ENCODE measurements at places on chromosomes 1 and 21.

DNA sequence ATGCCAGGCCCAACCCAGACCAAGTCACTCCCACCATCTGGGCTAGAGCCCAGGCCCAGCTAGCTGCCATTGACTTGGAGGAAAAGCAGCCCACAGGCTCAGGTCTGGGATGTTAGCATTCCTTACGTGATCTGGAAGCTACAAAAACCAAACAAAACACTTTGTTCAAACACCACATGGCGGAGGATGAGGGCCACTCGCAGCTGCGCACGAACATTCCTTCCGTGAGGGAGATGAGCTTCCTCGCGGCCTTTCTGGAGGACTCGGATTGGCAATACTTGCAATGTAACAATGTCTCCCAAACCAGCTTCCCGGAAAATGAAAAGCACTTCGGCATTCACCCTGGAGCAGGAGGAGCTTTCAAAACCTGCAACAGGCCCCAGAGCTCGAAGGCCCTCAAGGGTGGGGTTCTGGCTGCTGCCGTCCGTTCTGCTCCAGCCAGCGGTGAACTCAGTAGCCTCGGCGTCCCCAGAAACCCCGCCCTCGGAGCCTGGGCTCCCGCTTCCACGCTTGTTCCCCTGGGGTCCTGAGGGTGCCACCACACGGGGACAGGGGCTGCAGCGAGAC, 40.5 kb downstream of the COL6A1 start:
- DNase-seq: no peak

DNA sequence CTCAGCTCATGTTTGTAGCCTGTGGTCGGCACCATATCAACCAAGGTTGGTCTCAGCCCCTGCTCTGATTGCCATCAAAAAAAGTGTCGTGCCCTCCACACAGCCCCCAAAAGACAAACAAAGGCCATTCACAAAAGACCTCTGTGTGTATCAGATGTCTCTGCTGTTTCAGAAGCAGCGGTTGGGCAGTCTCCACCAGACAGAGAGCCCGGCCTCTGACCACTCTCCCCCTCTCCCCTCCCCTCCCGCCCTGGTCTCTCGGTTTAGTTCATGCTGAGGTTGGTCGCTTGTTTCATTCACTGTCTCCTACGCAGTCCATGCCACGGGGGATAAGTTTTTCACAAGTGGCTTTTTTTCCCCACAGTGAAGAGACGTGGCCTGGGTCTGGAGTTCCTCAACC, 27.1 kb downstream of the ACTA1 start:
- no peak for DNase-seq

GRCh38 chr1:115980998-115981993, 5.0 kb downstream of the SLC22A15 start:
- no peak for DNase-seq

DNA sequence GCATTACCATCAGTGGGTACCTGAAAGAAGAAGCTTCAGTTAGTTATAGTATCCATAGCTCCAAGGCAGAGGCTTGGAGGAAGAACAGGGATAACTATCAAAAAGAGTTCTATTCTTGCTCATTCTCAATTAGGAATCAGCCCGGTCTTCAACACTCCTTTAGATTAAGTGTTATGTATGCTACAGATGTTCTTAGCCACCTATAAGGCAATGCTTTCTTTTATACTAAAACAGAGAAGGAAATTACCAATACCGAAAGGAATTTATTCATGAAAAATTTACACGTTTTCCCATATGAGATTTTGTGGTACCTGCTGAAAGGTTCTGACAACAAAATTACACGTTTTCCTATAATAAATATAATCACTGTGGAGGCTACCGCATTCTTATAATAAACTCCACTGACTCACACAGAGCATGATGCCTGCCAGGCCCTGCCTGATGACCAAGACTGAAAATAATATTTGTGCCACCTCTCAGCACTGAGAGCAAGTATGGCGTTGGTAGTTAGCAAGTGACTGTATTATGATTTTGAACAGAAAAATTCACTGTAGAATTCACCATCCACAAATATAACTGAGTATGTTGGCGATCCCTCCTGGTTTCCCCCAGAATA, 58.3 kb downstream of the APP start:
- no peak for DNase-seq

DNA sequence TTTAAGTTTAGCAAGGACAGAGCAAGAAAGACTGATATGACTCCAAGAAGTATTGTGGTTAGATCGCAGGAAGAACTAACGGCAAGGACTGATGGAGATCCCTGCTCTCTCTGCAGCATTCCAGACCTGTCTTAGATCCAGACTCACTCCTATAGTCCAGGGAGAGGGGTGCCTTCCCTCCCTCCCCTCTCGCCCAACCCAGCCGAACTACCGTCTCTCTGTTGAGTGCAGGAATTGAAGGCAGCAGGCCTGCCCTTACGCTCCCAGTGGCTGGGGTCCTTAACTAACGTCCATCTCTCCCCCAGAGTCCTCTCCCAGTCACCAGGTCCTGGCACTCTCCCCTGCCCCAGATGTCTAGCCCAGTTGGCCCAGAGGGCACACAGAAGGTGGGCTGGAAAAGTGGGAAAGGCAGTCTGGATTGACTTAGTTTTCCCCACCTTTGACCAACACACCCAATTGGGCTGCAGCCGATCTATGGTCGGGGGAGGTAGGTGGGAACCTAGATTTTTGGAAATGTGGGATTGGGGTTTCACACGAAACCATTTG, 1.1 kb downstream of the CRABP2 start:
- no peak for DNase-seq

- no peak for DNase-seq
These were observed 371.8 kb downstream of the NPHP4 start for GRCh38 chr1:5620418-5620817.

GRCh38 chr1:41708332-41708731, 210.4 kb downstream of the HIVEP3 start:
- DNase-seq: no peak

DNA sequence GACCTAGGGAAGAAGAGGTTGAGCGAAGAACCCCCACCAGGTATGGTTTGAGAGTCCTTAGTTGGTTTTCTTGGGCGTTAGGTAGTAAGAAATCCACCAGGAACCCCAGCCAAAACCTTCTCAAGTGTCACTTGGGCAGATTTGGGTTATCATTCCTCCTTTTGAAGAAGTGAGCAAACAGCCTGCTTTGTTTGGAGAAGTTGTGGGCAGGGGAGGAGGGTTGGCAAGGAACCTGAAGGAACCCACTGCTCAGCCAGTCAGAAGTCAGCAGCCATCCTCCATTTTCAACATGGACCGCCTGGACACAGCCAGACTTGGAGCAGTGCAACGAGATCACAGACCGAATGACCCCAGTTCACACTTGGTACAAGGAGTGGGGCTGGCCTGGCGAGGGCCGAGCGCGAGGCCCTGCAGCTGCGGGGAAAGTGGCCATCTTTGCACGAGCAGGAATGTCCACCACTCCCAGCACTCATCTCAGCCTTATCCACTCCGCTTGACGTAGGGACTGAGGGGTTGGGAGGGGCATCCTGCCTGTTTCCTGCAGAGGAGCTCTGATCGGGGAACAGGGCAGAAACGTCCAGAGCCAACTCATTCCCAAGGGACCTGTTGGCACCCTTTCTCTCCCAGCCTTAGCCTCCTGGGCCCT, 7.2 kb downstream of the ADPRS start:
- DNase-seq: no peak

DNA sequence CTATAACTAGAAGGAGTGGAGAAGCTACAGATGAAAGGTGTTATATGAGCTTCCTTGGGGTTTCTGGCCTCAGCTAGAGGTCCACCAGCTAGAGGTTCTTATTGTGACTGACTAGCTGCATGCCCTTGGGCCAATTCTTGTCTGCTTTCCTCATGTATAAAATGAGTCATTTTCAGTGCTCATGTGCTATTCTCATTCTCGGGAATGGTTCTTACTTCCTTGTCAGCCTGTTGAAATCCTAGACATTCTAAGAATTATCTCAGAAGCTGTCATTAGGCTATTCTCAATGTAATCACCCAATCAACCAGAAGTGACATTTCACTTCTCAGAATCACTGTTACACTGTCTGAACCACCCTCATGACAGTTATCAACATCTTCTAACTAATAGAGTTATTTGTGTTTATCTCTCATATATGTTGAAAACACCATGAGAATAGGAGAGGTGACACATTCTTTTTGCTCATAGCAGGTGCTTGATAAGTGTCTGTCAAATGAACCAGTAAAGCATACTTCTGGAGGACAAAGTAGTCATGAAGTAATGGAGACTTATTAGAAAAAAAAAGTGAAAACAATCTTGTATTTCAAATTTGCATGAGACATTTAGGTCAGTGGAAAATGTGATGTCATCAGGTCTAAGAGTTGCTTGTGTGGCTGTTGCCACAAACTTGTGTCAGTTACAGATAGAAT, 122.8 kb upstream of the IVNS1ABP start:
- DNase-seq: peak; percentile 39

DNA sequence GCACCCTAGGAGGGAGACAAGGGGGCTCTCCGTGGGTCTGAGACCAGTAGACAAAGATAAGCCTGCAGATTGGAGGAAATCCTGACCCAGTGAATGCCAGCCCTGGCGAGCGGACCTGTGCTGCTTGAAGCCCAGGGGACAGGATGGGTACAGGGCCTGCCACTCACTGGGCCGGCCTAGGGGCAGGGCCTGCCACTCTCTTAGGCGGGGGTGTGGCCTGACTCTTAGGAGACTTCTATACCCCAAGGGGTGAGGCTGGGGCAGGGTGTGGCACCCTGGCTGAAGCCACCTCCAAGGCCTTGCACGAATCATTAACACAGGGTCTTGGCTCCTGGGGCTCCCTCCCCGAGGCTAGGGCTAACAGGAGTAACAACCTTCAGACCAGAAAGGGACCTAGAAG, 30.7 kb downstream of the TRIM62 start:
- DNase-seq: no peak

- no peak for DNase-seq
These were observed at the start of gene DCDC2B for GRCh38 chr1:32208891-32209328. TSS of gene DCDC2B (plus strand) at chr1:32209089. CDS start at chr1:32209094, 5 bp downstream.

All from activated CD4-positive, alpha-beta T cell treated with anti-CD3 and anti-CD28 coated beads for 48 hours (primary cell).